CD8-positive, alpha-beta memory T cell (primary cell): ENCODE measurements at places on chromosomes 2 and 18. TPM values are rescaled to one million over a fixed set of nuclear protein-coding genes. Genes with fewer than 3 reads are reported as not detected.

Gene TEX44
- polyA plus RNA-seq: not detected

Gene CCBE1
- polyA plus RNA-seq: not detected

GRCh38 chr2:109472331-109472959 is 141.3 kb downstream of the SEPTIN10 start:
- no peak overlapping the region for H3K27ac ChIP-seq
- no peaks in the 10 kb centered on the region for H3K4me1 ChIP-seq
- no peaks in the 10 kb centered on the region for H3K27me3 ChIP-seq

GRCh38 chr2:224841910-224842309 is 125.7 kb upstream of the CCDC195 start:
- H3K4me3 ChIP-seq: no peak overlapping the region
- H3K27ac ChIP-seq: no peak overlapping the region
- H3K36me3 ChIP-seq: peaks cover 78% of the 10 kb centered on the region
- DNase-seq: no peak
- no peaks in the 10 kb centered on the region for H3K27me3 ChIP-seq

DNA sequence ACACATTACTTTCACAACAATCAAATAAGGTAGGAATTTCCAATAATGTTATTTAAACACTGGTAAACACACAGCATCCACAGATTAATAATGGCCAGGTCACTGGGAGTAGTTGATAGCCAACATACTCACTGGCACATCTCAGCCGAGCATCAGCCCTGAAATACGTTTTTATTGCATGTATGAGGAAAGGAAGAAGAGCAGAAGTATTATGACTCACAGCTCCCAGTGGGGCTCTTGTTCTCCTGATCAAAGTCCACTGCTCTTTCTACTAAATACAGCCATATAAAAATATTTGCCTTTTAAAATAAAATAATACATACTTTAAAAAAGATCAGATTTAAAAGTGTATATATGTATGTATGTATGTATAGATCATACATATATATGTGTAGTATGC is 999.6 kb downstream of the SUCLG1 start:
- no peaks in the 10 kb centered on the region for H3K36me3 ChIP-seq
- no peak overlapping the region for H3K4me3 ChIP-seq
- no peak for DNase-seq
- no peak overlapping the region for H3K27ac ChIP-seq
- no peaks in the 10 kb centered on the region for H3K4me1 ChIP-seq

- no peak overlapping the region for H3K4me3 ChIP-seq
- H3K36me3 ChIP-seq: no peaks in the 10 kb centered on the region
- no peaks in the 10 kb centered on the region for H3K4me1 ChIP-seq
- H3K27ac ChIP-seq: no peak overlapping the region
- no peaks in the 10 kb centered on the region for H3K27me3 ChIP-seq
Observed at GRCh38 chr2:31440764-31441163, 26.2 kb upstream of the XDH start.

DNA sequence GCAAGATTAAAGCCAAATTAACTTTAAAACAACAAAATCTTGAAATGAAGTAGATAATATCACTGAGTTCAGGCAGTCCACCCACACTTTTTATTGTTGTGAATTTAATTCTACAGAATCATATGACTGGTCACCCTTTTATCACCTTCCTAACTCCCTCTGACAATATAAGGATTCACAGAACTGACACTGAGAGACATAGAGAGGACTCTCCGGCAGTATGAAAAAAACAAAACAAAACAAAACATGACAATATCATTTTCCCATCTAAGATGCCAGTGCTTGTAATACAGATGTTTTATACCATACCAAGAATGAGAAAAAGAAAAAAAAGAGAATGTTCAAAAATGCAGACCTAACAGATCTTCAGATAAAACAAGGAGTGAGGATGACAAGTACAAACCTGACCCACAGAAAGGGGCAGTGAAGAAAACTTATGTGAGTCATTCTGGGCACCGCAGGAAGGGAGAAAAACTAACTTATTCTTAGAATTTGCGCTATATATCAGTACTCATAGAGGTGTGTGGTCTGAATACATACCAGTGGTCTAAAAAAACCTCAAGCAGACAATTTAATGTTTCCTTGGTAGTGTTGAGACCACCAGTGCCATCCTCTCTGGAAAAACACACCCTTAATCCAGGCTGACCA is 136.6 kb downstream of the ZAP70 start:
- H3K4me3 ChIP-seq: no peak overlapping the region
- DNase-seq: no peak
- H3K4me1 ChIP-seq: peaks cover 13% of the 10 kb centered on the region

DNA sequence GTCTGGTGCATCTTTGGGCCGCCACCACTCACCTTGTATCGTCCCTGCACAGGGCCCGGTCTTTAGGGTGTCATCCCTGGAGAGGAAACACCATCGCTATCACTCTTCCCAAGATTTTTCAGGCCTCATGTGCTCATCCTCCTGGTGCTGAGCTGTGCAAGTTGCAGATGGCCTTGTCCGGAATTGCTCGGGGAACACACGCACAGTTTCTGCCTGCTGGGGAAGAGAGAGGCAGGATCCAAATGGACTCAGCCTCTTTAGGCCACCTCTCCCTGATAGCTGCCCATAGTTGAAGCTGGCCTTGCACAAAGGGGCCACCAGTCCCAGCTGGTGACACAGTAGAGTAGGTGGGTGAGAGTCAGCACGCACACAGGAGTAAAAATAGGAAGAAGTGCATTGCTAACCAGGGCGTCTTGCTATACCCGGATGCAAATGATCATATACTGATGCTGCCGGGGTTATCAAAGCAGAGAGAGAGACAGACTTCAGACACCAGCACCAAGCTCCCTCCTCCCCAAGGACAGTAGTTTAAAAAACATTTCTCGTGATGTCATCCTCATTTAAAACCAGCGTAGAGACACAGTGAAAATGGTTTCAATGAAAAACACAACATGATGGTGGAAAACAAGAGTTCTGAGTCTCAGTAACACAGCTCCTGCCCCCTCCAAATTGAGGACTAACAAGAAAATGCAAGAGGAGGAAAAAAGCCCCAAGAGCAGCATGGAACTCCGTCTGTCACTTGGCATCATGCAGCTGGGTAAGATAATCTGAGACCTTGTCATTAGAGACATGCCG is 147.5 kb upstream of the NCK2 start:
- no peak overlapping the region for H3K4me3 ChIP-seq
- no peaks in the 10 kb centered on the region for H3K4me1 ChIP-seq
- no peak overlapping the region for H3K27ac ChIP-seq
- H3K27me3 ChIP-seq: no peaks in the 10 kb centered on the region
- no peaks in the 10 kb centered on the region for H3K36me3 ChIP-seq

- no peaks in the 10 kb centered on the region for H3K36me3 ChIP-seq
- DNase-seq: no peak
- H3K4me3 ChIP-seq: no peak overlapping the region
Observed at GRCh38 chr2:74130211-74130995, 17.3 kb downstream of the BOLA3 start.
